ENCODE measurements at places on chromosomes 2 and 18.

DNA sequence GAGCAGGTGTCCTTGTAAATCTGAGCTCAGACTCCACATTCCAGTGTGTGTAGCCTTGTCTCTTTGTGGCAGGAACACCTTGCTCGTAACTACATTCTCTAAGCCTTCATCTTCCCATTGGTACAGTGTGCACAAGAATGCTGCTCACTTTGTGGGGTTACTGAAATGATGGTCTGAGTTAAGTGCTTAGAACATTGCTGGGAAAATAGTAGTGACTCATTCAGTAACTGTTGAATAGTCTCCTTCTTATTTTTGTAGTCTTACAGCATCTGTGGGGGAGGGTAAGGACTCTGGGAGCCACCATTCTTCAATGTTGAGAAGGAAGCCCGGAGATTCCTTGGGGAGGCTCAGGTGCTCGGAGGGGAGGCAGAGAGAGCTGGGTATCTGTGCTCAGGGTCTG lies 236.0 kb upstream of the HDAC4 start:
- DNase-seq, result no peak

DNA sequence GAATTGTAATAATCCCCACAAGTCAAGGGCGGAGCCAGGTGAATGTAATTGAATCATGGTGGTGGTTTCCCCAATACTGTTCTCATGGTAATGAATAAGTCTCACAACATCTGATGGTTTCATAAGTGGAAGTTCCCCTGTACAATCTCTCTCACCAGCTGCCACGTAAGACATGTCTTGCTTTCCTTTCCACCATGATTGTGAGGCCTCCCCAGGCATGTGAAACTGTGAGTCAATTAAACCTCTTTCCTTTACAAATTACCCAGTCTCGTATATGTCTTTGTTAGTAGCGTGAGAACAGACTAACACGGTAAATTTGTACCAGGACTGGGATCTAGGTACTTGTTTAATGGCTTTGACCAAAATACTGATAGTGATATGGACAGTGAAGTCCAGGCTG lies 744.3 kb upstream of the REG3G start:
- DNase-seq, result no peak

GRCh38 chr18:50644807-50645206 lies 84.9 kb downstream of the MAPK4 start:
- no peak for DNase-seq

DNA sequence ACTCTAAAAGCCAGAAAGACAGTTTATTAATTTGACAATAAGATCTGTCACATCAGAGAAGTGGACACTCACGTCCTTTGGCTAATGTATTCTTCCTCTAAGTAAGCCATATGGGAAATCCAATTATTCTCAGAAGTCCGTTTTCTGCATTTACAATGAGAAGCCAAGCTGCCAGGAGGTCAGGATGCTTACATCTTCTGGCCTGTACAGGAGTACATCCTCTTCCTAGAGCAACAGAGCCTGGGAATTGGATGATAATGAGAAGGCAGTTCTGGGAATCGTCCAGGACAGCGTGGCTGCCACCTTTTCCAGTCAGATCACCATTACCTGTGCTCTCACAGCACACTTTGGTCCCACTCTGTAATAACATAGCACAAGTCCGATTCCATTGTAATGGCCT lies 5.2 kb downstream of the RAPGEF4 start:
- no peak for DNase-seq

DNA sequence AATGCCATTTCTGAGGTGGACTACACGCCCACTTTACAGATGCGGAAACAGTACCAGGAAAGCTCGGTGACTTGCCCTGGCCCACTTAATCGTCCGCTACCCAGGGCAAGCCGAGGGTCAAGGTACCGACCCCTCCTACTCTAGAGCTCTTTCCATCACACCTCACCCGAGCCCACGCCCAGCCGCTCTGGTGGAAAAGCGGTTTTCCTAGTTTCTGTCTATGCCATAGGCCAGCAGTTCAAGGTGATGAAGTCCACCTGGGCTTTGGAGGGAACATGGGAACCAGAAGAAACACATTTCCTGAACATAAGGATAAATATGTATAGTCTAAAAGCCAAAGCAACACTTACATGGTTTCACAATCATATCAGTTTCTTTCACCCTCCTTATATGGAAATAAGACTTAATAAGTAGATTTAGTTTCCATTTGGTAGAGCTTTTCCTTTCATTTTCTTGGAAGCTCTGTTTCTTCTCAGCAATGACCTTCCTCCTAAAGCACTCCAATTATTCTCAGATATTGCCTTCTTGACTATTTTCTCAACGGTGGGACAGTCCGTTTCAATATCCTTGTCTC lies 567 bp downstream of the VWA3B start:
- no peak for DNase-seq

- no peak for DNase-seq
Observed at GRCh38 chr2:192416060-192416459, 221.3 kb upstream of the TMEFF2 start.

GRCh38 chr2:179429060-179429471 lies 164.4 kb upstream of the SESTD1 start:
- DNase-seq, result no peak

- no peak for DNase-seq
Observed at GRCh38 chr2:223908304-223908998, 36.7 kb downstream of the WDFY1 start.
